ENCODE measurements at places on chromosomes 12 and 14.
A peak's percentile ranks its signal among the peaks of the same experiment; 100 is the strongest.

- no peak for DNase-seq
Observed at GRCh38 chr12:52349196-52349595, 18.1 kb downstream of the KRT85 start.

GRCh38 chr12:108854451-108855283, 2.7 kb downstream of the SSH1 start:
- DNase-seq = no peak

DNA sequence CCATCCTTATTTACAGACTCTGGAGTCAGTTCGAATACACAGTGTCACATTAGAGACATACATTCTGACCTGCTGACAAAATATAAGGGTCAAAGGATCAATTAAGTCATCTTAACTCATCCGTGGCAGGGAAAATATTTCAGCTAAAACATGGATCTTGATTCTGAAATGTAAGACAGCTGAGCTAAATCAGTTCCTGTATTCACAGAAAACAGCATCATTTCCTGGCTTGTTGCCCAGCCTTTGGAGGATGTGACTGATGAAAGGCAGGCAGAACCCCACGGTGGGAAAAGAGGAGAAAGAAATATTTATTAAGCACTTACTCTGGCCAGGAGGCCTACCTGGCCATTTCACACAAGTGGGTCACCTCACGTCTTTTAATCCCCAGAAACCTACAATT, 101.9 kb downstream of the GAS2L3 start:
- no peak for DNase-seq

- DNase-seq = no peak
Observed at GRCh38 chr14:47277703-47278102, 397.7 kb downstream of the MDGA2 start.

DNA sequence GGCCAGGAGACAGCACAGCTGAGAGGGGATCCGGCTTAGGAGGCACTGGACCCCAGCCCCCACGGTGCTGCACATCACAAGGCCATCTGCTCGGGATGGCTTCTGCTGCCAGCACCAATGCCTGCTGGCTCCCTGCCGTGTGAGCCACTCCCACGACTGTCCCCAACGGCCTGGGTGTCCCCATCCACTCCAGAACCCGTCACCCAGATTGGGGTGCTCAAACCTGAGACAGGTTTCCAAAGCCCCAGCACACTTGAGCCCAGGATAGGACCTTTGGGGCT, 102.4 kb downstream of the RFLNA start:
- no peak for DNase-seq

DNA sequence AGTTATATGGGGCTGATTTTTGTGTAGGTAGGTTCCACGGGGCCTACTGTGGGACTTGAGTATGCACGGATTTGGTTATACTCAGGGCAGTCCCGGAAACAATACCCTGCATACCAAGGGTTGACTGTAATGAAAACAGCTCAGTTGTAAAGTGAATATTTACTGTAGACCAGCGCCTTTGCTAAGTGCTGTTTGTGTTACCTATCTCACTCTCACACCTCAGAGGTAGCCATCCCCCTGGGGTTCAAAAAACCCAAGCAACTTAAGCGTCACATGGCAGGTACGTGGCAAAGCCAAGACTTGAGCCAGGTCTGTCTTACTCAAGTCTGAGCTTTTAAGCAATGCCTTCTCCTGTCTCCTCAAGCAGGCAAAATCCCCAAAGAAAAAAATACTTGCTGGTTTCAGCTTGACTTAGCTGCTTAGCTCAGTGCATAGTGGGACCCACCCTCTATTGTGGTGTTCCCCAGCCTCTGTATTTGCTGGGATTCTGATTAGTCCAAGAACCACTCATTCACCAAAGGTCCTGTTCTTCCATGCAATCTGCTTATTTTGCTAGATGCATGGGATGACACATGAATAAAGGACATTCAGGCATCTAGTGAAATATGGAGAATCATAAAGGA, 34.2 kb upstream of the STRN3 start:
- DNase-seq = no peak

GRCh38 chr12:64669270-64669842, 59.1 kb downstream of the RASSF3 start:
- DNase-seq = no peak

GRCh38 chr12:7282844-7283243, 21.0 kb upstream of the ACSM4 start:
- no peak for DNase-seq

GRCh38 chr12:11499806-11500187, 104.4 kb upstream of the PRB2 start:
- no peak for DNase-seq

- no peak for DNase-seq
Observed at GRCh38 chr12:132245521-132246101, 83.8 kb downstream of the GALNT9 start.

GRCh38 chr14:54845641-54846040, 57.0 kb downstream of the GCH1 start:
- no peak for DNase-seq

DNA sequence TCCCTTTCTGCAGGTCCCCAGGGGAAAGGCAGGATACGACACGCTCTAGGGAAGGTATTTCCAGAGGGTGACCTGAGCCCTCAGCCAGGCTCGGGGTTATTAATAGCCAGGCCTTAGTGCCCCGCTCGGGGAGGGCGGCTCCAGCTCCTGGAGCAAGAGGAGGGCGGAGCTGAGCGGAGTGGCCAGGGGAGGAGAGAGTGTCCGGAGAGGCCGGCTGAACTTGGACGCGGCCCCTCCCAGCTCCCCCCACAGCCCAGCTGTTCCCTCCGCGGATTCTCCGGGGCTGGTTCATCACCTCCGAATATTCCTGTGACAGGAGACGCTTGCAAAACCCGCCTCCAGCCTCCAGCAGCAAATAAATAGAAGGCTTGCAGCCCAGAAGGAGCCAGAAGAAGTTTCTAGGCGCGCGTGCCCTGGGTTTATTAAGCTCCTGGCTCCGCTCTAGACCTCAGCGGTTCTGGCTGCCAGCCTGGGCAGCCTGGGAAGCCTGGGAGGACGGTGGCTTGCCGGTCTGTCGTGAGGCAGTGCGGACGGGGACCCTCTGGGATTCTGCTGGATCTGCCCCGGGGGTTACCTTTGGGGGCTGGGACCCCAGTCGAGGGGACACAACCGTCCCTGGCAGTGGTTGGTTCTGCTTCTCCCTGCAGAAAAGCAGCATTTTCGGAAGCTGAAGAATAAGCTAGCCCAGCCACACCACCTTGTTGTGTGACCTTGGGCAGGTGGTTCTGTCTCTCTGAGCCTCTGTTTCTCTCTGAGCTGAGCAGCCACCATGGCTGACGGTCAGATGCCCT, at the start of gene HSPB8:
HSPB8 (plus strand) TSS at position 388 of the 791 bp plus-strand sequence; CDS start at position 770, 382 bp downstream.
- peak; percentile 21 for DNase-seq

DNA sequence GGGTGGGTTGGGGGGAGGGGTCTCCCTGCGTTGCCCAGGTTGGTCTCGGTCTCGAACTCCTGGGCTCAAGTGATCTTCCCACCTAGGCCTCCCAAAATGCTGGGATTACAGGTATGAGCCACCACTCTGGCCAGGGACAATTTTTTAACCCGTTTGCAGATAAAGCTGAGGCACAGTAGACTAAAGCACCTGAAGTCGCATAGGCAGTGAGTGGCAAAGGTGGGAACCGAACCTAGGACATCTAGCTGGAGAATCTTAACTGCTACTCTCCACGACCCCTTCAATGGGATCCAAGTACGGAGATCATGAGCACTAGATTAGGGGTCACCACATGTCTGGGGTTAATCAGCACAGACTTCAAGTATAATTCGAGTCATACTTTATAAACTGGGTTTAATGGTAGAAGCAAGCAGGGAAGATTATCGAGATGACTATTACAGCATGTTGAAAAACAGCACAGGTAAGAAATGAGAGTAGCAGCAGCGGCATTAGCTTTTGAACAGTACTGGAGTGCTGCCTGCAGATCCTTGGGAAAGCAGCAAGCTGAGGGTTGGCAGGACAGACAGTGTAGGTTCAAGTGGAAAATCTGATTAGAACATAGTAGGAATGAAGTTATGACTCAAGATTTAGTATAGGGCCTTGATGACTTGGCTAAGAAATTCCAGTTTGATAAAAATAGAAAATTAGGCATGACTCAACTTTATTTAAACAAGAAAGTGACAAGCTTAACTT, 23.9 kb downstream of the NID2 start:
- no peak for DNase-seq

GRCh38 chr14:28770061-28770460, 3.5 kb downstream of the FOXG1 start:
- no peak for DNase-seq

- DNase-seq = no peak
Observed at GRCh38 chr12:50859621-50860310, 17.0 kb downstream of the TMPRSS12 start.

DNA sequence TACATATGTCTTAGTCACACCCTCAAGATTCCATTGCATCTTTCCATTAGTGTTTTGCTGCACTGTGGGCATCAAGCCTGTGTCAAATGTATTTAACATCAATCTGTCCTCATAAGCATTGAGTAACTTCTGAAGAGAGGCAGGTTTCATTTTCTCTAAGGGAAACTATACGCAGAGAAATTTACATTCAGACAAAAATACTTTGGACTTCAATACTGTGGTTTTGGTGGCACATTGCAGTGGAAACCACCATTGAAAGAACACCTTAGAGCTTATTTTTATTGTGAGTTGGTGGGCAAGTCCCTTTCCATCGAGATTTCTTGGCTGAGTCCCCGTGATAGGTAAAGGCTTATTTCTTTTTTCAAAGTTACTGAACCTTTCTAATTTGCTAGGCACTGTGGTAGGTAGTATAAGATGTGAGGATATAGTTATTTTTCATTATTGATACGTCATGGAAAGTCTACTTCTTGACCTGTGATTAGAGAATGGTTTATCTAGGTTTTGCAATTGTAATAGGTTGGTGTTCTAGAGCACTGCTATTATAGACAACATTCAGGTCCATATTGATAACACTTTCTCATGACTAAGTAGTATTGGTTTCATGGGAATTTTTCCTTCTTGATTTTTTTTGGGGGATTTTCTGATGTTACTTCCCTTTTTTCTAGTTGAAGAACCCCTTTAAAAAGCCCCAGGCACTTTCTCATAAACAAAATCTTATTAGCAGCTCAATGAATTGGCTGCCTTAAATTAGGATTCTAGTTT, 81.9 kb downstream of the CFAP54 start:
- no peak for DNase-seq

DNA sequence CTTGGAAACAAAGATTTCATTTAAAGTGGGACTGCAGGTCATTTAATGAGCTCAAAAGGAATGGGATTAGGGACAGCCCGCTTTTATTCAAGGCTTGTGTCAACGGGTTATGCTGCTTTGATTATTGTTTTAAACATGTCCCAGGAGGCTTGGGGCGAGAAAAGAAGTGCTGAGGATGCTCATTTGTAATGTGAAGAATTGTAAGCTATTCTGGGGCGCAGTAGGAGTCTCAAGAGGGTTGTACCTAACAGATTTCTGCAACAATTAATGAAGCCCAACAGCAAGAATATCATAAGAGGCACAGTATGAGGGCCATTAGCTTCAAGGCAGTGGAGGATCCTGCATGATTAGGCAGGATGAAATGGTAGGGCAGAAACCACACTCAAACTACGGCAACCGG, 122.5 kb downstream of the KTN1 start:
- DNase-seq = no peak

DNA sequence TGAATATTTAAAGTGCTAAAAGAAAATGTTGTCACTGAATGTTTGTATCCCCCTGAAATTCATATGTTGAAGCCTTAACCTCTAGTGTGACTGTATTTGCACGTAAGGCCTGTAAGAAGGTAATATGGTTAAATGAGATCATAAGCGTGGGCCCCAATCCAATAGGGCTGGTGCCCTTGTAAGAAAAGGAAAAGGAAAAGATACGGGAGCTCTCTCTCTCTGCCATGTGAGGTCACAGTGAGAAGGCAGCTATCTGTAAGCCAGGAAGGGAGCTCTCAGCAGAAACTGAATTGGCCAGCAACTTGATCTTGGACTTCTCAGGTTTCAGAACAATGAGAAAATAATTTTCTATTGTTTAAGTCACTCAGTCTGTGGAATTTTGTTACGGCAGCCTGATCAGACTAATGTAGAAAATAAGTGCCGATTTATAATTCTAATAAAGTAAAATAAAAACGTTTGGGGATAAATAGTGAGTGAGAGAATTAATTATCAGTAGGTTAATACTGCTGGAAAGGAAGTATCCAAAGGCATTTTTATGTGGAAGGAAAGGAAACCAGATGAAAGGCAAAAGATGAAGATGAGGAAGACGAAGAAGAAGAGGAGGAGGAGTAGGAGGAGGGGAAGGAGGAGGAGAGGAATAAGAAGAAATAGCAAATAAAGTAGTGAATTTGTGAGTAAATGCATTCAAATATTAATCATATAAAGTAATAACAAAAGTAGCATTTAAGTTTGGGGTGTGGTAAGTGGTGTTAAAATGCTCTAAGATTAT, 188.5 kb upstream of the KRR1 start:
- no peak for DNase-seq

GRCh38 chr14:73500360-73500759, 9.6 kb downstream of the RIOX1 start:
- DNase-seq = no peak

DNA sequence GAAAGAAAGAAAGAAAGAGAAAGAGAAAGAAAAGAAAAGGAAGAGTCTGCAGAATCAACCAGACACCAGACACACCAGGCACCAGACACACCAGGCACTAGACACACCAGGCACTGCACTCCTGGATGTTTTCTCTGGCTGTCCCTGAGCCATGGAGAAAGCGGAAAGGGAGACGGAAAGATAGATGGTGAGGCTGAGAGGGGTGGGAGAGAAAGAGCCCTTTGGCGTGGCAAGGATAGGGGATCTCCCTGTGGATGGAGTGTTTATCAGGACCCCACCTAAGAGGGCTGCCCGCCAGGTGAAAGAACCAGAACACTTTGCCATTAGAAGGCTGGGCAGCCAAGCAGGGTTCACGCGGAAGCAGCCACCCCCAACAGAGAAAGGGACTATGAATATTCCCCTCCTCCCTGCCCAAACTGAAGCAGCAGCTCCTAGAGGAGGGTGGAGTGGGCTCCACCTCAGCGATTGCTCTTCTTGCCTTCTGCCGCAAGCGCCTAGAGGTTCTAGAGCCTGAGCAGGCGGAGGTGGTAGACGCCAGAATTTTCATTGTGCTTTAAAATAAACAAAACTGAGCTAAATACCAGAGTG, 13.4 kb downstream of the ST8SIA1 start:
- no peak for DNase-seq

DNA sequence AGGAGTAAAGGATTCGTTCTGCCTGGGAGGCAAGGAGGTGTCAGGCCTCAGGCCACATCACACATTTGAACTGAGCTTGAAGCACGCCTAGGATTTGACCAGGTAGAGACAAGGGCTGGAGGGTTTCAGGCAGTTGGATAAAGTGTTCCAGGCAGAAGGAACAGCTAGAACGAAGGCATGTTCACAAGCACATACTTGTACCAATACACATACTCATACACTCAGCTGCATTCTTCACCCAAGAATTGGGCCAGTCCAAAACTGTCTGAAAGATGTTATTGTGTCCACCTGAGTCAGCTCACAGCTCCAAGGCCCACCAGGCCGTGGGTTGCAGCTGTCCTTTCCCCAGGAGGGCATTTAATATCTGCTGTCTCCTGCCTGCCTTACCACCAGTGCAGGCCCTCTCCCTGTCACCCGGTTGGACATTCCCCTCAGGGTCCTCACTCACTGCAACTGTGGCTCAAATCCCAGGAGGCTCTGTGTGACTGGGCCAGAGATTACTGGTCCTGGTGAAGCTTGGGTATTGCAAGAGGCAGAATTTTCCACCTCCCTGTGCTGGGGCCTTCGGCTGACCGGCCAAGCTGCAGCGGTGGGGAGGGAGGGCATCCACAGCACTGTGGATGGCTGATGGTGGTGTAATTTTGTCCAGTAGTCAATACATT, 12.8 kb upstream of the AQP2 start:
- DNase-seq = no peak
